Amniotic epithelial cell (primary cell): ENCODE measurements at places on chromosomes 7 and 10.
A peak's percentile ranks its signal among the peaks of the same experiment; 100 is the strongest.

GRCh38 chr7:13992596-13992964 lies 3.1 kb upstream of the ETV1 start:
- DNase-seq, result no peak

- no peak for DNase-seq
Observed at GRCh38 chr7:85522070-85522469, 335.2 kb upstream of the SEMA3D start.

GRCh38 chr7:108129018-108129965 lies 869 bp downstream of the LAMB4 start:
- DNase-seq, result no peak

DNA sequence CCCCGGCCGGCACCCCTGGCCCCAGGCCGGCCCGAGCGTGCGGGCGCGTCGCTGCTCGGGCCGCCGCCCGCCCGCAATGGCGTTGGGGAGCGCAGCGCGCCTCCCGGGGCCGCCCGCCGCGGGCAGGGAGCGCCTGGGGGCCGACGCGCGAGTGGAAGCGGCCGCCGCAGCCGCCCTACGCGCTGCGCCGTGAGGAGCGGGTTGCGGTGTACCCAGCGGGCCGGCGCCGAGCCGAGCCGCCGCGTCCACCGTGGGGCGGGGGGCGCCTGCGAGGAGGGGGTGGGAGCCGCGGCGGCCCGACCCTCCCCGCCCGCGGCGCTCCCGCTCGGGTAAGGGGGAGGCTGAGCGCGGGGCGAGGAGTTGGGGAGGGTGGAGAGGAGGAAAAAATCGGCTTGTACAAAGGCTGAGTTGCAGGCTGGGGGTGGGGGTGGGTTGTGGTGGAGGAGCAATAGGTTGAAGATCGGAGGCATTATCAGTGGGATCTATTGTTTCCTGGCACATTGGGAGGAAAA lies 473 bp downstream of the PPP1R9A start:
- peak; percentile 1 for DNase-seq

GRCh38 chr7:152710153-152710442 lies 34.2 kb upstream of the XRCC2 start:
- DNase-seq, result no peak

- DNase-seq, result no peak
Observed at GRCh38 chr7:45197461-45197860, 39.9 kb downstream of the RAMP3 start.

- peak; percentile 83 for DNase-seq
Observed at GRCh38 chr10:110005719-110006118, 2.1 kb upstream of the ADD3 start.

DNA sequence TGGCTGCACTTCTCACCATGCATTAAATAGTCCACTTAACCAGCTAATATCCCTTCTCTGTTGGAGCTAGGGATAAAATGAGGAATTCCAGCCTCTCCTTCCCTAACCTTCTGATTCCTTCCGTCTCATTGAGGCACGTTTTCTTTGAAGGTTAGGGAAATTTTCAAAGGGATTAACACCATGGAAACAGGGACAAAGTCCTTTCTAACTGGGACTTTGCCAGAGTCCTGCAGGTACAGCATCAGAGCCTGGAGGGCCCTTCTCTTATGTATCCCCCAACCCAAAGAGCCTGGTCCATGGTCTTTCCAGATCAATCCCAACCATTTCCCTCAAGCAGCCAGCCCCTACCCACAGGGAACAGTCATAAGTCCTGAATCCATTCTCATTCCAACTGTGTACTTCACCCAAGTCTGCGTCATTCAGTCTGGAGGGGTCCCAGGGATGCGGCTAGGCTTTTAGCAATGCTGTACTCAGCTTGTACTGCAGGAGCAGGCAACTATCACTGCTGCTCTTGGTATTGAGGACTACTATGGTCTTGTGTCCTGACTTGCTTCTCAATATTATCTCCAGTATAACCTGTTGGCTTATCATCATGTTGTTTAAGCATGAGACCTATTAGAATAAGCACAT lies 34.6 kb upstream of the CROT start:
- no peak for DNase-seq

- DNase-seq, result no peak
Observed at GRCh38 chr7:2819161-2819953, 24.8 kb downstream of the GNA12 start.

DNA sequence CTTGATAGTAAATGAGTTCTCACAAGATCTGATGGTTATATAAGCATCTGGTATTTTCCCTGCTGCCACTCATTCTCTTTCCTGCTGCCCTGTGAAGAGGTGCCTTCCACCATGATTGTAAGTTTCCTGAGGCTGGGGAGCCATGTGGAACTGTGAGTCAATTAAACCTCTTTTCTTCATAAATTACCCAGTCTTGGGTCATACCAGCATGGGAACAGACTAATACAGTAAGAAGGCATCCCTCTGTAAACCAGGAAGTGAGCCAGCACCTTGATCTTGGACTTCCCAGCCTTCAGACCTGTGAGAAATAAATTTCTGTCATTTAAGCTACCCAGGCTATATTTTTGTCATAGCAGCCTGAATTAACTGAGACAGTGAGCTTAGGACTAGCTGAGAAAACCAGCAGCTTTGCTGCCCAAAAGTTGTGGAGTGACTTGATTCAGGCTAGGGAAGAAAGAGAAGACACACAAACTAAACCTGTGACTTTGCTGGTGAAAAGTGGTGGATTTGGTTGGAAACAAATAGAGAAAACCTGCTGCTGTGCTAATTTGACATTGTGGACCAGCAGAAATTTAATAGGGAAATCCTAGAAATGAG lies 29.7 kb downstream of the PALS2 start:
- no peak for DNase-seq

DNA sequence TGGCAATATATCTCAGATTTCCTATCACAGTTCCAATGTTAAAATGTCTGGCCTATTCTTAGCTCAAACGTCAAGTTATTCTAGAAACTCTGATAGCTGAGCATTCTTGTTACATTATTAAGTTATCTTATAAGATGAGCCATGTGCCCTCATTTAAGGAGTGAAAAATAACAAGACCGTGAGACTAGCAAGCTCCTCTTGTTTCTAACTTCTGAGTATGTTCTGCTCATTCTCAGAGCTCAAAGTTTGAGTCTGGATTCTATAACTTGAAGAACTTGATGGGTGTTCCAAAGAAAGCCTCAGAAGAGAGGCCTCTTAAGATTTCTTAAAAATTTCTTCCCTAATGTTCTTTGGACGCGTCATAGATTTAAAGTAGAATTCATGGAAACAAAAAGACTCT lies 215.2 kb downstream of the HTR7 start:
- peak; percentile 74 for DNase-seq

DNA sequence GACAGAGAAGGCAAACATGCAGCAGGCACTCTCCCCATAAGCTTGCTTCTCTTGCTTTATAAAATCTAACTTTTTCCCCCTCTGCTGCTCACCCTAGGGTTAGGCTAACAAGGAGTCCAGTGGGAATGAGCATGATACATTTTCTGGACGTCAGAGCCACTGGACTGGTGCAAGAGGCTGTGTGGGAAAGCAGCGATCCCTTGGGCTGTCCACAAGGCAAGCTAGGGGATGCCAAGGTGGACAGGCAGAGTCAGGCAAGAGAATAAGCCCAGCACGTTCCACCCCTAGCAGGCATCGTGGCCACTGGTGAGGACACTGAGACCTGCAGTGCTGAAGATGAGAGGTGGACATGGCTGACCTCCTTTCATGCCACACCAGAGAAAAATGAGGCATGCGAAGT lies 290.9 kb upstream of the ZMIZ1 start:
- no peak for DNase-seq

DNA sequence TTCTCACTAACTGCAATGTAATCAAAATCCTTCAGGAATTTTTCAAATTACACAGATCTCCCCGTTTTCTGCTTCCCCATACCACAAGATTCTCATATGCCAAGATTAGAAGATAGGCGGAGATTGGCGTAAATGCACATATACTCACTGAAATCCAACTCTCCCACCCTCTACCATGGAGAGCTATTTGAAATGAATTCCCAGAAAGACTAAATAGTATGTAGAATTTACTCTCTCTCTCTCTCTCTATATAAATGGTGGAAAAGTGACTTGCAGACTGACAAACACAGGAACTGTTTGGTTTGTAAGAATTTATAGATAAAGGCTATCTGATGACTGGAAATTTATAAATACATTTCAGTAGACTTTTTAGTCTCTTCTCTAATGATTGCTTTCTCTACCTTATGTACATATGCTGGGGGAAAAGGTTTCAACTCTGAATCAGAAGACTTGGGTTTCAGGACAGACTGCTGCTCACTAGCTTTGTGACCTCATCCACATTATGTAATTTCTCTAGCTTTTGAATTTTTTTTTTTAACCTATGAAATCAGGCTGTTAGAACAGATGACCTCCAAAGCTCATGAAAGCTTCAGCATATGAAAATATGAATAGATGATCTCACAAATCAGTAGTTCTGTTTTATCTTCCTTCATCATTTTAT lies 67.8 kb upstream of the CSTF2T start:
- peak; percentile 9 for DNase-seq

GRCh38 chr10:120431251-120431651 lies 25.8 kb upstream of the PLPP4 start:
- no peak for DNase-seq

GRCh38 chr7:14894826-14895225 lies 7.7 kb downstream of the DGKB start:
- no peak for DNase-seq
